ENCODE measurements at places on chromosomes 1 and 21.
A peak's percentile ranks its signal among the peaks of the same experiment; 100 is the strongest.

- DNase-seq = peak; percentile 7
These were observed 95.2 kb downstream of the NTPCR start for GRCh38 chr1:233045588-233045987.

GRCh38 chr1:178912597-178912996, 41.7 kb upstream of the ANGPTL1 start:
- no peak for DNase-seq

GRCh38 chr1:228275179-228275429, 67.3 kb downstream of the OBSCN start:
- DNase-seq = no peak

- DNase-seq = peak; percentile 58
These were observed 305.4 kb downstream of the TTLL7 start for GRCh38 chr1:83693427-83694126.

- no peak for DNase-seq
These were observed 146.0 kb downstream of the PEX14 start for GRCh38 chr1:10620776-10621175.

DNA sequence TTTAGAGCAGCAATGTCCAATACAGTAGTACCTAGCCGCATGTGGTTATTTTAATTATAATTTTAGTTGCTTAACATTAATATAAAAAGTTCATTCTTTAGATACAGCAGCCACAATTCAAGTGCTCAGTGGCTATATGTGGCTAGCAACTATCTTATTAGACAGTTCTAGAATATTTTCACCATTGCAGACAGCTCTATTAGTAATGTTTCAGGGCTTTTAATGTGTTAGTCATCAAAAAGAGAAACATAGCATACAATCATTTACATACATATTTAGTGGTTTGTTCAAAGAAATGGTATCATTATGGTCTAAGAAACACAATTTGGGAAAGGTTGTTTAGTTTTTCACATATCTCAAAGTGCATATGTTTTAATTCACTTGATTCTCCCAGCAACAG, 66.6 kb upstream of the DYNLT5 start:
- DNase-seq = no peak

DNA sequence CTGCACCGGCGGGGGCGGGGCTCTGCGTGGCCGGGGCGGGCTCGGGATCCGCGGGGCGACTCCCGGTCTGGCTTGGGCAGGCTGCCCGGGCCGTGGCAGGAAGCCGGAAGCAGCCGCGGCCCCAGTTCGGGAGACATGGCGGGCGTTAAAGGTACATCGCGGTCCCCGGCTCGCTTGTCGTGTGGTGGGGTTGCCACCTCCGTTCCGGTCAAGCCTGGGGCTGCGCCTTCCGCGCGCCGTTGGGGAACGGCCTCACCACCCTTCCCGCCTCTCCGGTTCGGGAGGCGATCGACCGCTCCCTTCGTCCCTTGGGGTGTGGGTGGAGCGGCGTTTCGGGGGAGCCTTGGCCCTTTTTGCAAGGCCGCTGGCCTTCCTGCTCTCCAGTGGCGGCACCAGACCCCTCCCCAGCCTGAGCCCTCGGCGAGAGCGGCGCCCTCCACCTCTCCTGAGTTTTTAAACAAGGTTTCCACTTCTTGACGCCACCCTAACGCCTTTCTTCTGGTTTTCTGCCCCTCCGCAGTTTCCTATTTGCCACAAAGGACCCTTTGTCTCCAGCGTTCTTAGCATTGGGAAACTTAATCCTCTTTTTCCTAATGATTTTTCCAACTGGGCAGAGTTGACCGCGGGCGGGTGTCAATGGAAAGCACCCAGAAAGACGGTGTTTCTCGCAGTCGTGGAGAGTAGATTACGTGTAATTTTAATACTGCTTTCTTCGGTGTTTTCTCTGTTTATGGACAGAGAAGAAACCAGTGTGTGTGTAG, at the start of the genes LEPR and LEPROT:
TSS of gene LEPR (plus strand) at position 79 of the 761 bp plus-strand sequence. CDS start 144,898 bp downstream, outside the sequence.
TSS of gene LEPROT (plus strand) at position 79 of the 761 bp plus-strand sequence. CDS start at position 136, 57 bp downstream.
- peak; percentile 47 for DNase-seq

- DNase-seq = no peak
These were observed 10.1 kb downstream of the JAM2 start for GRCh38 chr21:25649146-25649545.

GRCh38 chr1:29789221-29789909, 553.0 kb downstream of the PTPRU start:
- no peak for DNase-seq

- peak; percentile 24 for DNase-seq
These were observed at the start of gene B4GALT2 for GRCh38 chr1:43978551-43979260. TSS of gene B4GALT2 (plus strand) at chr1:43979210. CDS start at chr1:43981161, 1,951 bp downstream.

- DNase-seq = peak; percentile 26
These were observed 4.6 kb upstream of the CLCA2 start for GRCh38 chr1:86419277-86419903.

- DNase-seq = no peak
These were observed 83.4 kb downstream of the SMYD2 start for GRCh38 chr1:214364386-214364785.

DNA sequence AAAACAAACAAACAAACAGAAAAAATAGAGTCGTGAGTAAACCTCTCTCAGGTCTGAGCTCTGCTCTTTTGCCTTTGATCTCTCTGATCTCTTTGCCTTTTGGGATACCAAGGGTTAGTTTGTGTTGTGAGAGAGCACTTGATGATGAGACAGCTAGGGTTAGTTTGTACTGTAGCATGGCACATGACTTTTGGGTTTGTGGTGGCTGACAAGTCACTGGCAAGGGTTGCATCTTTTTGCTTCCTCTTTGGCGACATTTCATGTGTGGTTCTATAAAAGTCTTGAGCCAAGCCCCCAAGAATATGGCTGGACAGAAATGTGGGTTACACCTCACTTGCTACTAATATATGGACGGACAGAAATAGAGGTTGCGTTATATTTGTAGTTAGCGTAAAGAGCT, 60.5 kb downstream of the TESK2 start:
- DNase-seq = no peak

GRCh38 chr1:11523746-11524464, 45.0 kb downstream of the DISP3 start:
- no peak for DNase-seq

DNA sequence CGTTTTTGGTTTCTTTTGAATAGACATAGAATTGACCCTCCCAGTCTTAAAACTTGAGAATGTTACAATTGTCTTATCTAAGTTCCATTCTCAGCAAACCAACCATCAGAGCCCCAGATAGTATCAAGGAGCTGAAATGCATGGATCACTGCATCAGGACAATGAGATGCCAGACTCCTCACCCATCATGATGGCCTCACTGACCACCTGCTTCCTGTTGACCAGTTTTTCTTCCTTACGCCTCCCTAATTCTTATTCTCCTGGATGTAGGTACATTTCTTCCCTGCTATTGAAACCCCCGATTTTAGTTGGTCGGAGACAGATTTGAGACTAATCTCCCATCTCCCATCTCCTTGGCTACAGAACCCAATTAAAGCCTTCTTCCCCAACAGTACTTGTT, 17.7 kb downstream of the MATN1 start:
- no peak for DNase-seq

DNA sequence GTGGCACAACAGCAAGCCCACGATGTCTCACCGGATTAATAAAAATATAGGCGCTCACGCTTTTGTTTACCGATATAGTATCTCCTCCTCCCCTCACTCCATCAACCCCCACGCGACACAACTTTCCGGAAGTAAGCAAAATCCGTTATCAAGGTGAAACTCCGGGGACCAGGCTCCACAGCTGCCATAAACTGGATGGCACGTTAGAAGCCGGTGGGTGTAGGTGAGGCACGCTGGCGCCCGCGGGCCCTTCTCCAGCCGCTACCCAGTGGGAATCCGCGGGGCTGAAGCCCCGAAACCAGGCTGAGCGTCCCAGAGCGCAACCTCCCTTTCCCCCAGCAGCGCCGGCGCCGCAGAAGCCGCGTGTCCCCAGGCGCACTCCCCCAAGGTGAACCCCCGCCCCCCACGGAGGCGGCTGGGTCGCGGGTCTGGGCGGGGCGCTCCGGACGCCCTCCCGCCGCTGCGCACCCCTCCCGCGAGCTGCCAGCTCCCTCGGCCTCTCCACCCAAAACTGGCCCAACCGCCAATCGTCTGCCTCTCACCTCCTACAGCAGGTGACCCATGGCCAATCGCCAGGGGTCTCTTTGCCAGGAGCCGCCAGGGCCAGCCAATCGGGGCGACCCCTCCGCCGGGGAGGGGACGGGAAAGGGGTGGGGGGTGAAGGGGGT, 112.4 kb downstream of the OSBPL9 start:
- DNase-seq = peak; percentile 91

DNA sequence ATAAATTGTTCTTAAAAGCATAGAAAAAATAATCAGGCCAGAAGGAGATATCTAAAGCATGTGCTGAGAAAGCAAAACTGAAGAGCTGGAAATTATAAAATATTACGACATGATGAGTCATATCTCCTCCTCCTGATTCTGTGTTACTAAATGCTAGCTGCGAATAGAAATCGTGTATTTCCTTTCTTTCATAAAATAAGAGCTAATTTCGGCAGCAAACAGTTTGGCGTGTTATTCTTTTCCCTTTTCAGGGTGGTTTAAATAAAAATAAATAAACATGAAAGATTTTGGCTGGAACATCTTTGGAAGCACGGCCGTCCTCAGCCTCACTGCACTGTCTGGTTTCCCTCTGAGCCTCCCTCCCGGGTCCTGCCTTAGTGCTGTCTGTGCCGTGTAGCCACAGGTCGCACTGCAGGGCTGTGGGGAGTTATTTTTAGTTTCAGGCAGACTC, 56.0 kb downstream of the ADARB1 start:
- DNase-seq = no peak

DNA sequence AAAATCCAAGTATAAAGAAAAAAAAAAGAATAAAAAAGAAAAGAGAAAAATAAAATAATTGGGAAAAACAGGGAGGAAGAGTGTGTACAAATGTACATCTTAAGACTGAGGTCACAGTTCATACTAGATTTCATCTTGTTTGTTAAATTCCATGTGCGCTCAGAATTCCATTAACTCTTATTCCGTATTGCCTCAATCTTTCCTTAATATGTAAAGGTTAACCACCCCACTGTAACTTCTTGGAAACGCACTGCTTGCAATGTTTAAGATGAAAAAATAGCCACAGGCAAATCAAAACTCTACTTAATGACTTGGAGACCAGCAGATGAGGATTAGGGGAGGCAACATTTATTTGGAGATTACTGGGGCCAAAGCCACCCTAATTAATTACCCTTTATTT, 23.9 kb upstream of the KCNE1 start:
- no peak for DNase-seq

- peak; percentile 53 for DNase-seq
These were observed 24.8 kb upstream of the THEM4 start for GRCh38 chr1:151934048-151934493.

DNA sequence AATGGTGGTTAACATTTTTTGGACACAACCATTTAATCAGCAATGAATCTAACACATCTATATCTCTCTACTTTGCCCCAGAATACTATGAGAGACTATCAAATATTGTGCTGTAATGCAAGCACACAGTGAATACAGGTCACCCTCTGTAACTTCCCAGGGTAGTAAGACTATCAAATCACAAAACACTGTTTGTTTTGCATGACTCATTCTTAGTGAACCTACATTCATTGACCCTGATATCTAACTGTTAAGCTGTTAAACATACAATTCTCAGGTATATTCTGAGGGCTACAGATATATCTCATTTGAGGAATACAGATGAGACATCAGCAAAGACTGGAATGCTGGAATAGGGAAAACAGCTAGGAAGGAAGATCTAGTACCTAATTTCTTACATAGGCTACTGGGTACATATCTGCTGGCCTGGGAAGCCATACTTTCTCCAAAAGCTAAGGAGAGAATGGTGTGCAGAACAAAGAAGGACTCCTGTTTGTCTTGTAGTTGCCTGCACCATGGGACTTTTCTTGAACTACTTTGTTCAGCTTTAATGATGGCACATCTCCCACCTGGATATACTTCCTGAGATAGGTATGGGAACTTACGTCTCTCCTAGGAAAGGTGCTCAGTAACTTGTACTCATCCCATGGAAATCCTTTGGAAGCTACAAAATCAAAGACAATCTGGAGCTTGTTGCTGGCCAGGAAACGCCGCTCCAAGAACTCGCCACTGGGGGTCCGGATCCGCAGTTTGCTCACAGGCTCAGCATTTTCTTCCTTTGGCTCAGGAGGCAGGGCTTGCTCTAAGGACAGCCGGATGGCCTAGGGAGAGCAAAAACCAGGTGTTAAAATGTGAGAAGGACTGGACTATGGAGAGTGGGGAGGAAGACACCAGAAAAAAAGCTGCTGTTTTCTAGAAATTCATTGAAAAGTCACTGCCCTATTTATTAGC, 51.9 kb upstream of the DMRTA2 start:
- no peak for DNase-seq

DNA sequence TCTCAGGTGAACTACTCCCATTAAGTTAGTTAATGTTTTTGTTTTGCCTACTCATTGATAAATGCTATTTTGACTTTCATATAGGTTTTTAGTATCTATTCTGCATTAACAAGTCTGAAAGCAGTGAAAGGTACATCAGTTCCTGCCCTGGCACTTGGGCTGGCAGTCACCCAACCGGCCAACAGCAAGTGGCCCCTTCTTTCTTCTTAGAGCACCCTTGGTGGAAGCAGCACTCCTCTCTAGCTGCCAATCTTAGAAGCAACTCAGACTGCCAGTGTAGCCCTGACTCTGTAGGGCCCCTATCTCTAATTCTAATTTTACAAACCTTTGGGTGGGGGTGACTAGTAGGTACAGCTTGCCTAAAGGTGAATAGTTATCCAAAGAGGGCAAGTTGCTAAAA, 155.7 kb downstream of the FGGY start:
- DNase-seq = no peak

DNA sequence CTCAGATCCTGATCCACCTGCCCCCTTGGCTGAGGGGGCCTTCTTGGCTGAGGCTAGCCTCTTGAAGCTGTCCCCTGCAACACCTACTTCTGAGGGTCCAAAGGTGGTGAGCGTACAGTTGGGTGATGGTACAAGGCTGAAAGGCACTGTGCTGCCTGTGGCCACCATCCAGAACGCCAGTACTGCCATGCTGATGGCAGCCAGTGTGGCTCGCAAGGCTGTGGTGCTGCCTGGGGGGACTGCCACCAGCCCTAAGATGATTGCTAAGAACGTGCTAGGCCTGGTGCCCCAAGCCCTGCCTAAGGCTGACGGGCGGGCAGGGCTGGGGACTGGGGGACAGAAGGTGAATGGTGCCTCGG, 5.2 kb downstream of the ZNF687 start:
- DNase-seq = no peak

- peak; percentile 2 for DNase-seq
These were observed 57.4 kb downstream of the SSX2IP start for GRCh38 chr1:84632673-84633434.

DNA sequence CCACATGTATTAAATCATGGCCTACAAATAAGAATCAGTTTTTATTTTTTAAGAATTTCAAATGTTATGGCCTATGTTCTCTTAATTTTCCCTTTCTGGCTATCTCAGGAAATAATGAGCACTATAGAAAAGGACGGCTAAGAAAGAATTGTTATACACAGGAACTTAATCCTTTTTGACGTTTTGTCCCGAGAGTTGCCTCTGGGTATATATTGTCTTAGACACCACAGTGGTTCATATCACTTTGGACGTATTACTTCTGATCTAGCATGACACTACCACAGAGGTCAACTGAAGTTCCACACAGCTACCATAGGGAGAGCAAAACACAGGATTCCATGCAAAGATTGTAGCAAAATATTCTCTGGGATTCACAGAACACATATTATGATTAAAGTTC, 307.6 kb downstream of the VAV3 start:
- no peak for DNase-seq

Measured in DMS79 treated with DMSO at 0.1 percent for 48 hours (cell line).